ENCODE measurements at places on chromosomes 1 and 21. TPM values are rescaled to one million over a fixed set of nuclear protein-coding genes. Genes with fewer than 3 reads are reported as not detected.

The CCSAP gene
- 42.7 TPM for total RNA-seq

The LRIF1 gene
- 15.5 TPM for total RNA-seq

The PIGP gene
- 11.1 TPM for total RNA-seq

The SLC30A2 gene
- total RNA-seq: not detected

The ELAPOR1 gene
- 7.4 TPM for total RNA-seq

The SLC44A3 gene
- 5.6 TPM for total RNA-seq

The XPR1 gene
- 62.6 TPM for total RNA-seq

The PRR9 gene
- not detected for total RNA-seq

The ATP6V1G3 gene
- not detected for total RNA-seq

All from camera-type eye (tissue), 1 donor.